Naive thymus-derived CD8-positive, alpha-beta T cell (primary cell): ENCODE measurements at places on chromosomes 12 and 14.
A peak's percentile ranks its signal among the peaks of the same experiment; 100 is the strongest.

GRCh38 chr14:76256545-76256944, 104.8 kb downstream of the GPATCH2L start:
- no peak for DNase-seq

DNA sequence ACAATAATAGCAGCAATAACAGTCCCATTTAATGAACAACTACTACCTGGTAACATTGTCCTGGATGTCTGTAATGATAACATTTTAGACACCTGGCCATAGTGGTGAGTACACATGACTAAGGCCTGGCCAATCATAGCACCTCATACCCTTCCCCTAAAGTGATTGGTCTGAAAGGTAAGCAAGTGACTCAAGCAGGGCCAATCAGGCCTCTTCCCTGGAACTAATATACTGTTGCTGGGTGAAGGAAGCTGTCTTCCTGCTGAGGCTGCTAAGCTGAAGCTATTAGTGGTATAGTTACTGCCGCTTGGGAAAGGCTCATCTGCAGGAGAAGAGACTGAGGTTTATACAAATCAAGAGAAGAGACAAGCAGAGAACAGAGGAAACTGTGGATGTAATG, 18.7 kb upstream of the NOS1 start:
- no peak for DNase-seq

DNA sequence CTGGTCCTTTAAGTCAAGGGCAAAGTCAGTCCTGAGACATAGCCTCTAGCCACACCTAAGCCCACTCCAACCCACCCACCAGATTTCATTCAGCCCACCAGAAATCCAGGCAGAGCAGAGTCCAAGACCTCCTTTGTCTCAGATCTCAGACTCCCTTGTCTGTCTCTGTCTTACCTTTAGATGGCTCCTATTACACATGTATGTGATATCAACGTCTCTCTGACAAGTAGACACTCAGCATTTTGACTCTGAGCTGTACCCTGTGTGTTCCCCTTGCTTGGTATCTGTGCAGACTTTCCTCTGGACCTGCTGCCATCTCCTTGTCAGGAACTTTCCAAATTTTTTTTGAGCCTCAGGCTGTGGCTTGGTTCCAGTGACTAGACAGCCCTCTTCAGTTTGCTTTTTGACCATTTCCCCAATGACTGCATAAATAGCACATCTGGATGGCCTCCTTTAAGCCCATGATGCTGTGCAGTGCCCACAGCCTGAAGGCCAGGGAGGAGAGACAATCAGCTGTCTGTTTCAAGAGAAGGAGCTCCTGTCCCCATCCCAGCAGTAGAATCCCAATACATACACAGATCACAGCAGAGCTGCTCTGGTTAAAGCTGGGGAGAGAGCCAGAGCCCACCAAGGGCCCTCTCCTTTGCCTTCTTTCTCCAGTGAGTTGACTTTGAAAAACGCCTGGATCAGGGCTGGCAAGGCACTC, 7.0 kb downstream of the POU6F1 start:
- DNase-seq: no peak

GRCh38 chr14:59331217-59331616, 134.0 kb downstream of the GPR135 start:
- DNase-seq: no peak

DNA sequence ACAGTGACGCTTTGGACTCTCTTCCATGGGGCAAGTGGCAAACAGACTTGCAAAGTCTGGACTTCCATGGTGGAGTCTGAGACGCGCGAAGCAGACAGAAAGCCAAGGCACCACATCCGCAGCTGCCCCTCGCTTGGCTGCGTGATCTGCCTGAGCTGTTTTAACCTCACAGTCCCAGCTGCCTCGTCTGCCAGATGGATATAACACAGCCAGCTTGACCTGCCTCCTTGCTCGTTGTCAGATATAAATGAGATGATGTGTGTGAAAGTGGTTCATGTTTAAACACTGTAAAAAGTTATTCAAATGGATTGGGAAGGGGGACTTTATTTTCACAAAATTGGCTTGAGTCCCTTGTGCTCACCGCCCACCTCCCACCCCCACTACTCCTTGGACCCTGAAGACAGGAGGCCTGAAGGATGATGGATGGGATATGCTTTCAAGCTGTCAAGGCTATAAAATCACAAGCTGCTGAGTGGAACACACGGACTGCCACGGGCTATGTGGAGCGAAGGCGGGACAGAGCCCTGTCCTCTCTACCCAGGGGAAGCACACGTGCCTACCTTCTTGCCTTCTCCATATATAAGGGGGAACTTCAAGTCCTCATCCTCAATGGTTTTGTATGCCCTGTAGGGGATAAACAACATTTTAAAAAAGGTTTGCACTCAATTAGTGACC, 226.9 kb downstream of the MON2 start:
- no peak for DNase-seq

DNA sequence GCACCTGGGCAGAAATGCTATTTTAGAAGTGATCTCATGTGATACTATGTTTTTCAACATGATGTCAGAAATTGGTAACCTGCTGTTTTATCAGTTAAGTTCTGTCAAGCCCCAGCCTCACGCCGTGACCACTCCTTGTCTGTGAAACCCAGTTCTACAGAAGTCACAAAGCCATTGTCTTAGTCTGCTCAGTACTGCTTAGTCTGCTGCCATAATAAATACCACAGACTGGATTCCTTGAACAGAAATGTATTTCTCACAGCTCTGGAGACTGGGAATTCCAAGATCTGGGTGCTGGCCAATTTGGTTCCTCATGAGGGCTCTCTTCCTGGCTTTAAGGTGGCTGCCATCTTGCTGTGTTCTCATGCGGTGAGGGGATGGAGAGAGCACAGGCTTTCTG, 176.9 kb downstream of the PRKCH start:
- no peak for DNase-seq

- DNase-seq: no peak
Observed at GRCh38 chr12:59700153-59700450, 104.3 kb downstream of the SLC16A7 start.

GRCh38 chr14:58292187-58292586, 6.2 kb upstream of the ARID4A start:
- no peak for DNase-seq

DNA sequence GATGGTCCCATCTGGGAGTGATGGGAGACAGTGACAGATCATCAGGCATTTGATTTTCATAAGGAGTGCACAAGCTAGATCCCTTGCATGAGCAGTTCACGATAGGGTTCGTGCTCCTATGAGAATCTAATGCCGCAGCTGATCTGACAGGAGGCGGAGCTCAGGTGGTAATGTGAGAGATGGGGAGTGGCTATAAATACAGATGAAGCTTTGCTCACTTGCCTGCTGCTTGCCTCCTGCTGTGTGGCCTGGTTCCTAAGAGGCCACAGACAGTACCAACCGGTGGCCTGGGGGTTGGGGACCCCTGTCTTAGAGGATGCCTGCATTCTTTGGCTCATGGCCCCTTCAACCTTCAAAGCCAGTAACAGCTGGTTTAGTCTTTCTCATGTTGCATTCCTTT, 130.3 kb downstream of the PTPN11 start:
- DNase-seq: no peak

GRCh38 chr12:64099397-64099796, 122.7 kb downstream of the KICS2 start:
- DNase-seq: no peak

DNA sequence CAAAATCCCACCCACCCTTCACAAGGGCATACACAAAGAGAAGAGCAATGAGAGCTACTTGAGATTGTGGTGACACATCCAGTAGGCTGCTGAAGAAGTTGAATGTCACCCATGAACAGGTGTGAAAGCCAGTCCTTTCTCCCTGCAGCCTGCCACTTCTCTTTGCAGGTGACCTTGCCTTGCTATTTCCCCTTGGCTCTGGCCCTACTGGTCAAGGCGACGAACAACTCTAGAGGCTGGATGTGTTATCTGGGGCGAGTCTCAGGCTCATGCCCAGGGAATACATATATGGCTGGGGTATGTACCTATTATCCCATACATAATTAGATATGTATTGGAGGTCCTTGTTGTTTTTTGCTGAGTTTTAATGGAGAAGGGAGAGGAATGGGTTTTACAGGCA, 70.2 kb upstream of the EGLN3 start:
- no peak for DNase-seq

DNA sequence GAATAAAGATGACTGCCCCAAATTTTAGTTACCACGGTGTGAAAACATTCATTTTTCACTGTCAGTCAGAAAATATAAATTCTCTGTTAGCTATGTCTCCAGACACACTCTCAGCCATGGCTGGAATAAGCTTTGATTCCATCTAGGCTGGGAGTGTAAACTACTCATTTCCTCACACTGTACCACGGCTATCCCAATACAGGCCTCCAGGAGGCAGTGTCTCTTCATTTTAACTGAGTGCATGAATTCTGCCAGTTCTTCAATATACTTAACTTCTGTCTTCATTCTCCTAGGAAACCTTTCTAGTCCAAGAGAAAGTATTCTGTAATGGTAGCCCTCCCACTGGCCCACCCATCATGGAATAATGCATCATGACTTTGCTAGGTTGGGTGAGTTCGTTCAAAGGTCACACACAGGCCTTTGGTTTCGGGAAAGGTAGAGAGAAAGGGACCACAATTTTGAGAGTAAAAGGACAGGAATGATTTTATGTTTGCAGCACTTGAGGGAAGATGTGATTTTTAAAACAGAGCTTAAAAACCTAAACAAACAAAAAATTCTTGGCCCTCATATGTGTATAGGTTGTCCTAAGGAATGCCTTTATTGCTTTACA, 381.1 kb downstream of the SEC23A start:
- DNase-seq: no peak

GRCh38 chr14:53840444-53840843, 116.2 kb downstream of the BMP4 start:
- no peak for DNase-seq

- no peak for DNase-seq
Observed at GRCh38 chr14:90601563-90601962, 204.7 kb downstream of the CALM1 start.

DNA sequence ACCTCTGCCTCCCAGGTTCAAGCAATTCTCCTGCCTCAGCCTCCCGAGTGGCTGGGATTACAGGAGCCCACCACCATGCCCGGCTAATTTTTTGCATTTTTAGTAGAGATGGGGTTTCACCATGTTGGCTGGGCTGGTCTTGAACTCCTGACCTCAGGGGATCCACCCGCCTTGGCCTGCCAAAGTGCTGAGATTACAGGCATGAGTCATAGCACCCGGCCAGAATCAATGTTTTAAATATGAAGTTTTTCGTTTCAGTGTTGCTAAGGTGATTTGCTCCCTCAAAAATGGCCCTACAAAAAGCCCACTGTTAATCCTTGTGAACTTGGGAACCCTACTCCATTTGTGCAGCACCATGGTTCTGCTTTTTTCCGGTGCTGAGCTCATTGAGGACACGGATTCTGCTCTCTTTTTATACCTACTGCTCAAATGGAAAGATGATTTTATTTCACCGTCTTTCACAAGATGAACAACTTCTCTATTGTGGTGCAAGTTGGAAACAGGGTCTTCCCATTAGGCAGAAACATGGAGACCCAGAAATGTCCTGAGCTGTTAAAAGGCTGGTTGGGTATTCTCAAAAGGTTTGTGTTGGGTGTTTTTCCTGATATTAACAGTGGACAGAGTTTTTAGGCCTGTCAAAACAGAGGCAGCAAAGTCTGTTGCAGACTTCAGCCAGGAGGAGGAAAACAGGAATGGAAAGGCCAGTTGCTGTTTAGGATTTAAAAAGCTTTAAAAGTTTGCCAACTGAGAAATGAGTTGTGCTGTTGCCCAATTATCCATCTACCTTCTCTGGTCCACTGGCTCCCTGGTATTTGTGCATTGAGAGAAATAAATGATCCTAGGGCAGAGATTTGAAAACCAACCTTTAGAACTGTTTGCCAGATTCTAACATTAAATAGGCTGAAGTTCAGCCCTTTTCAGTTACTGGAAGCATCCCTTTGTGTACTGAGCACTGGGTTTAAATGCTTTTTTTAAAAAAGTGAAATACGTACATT, 85.8 kb downstream of the ATP23 start:
- DNase-seq: no peak

- DNase-seq: no peak
Observed at GRCh38 chr14:20904393-20905029, 13.3 kb downstream of the RNASE3 start.

DNA sequence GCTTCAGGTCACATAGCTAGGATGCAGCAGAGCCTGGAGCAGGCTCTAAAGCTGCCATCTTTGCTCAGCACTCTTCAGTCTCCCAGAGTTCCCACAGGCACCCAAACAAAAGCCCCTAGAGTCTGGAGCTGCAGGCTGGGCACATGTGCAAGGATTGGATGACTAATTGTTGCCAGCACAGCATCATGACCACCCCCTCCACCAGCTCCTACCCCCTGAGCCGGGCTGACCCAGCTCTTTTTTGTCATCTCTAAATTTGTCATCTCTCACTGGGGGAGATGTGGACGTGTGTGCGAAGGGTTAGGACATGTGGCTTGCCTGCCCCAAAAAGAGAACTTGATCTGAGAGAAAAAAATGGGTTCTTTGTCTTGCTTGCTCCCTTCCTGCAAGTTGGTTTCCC, 4.3 kb upstream of the MMP19 start:
- no peak for DNase-seq

DNA sequence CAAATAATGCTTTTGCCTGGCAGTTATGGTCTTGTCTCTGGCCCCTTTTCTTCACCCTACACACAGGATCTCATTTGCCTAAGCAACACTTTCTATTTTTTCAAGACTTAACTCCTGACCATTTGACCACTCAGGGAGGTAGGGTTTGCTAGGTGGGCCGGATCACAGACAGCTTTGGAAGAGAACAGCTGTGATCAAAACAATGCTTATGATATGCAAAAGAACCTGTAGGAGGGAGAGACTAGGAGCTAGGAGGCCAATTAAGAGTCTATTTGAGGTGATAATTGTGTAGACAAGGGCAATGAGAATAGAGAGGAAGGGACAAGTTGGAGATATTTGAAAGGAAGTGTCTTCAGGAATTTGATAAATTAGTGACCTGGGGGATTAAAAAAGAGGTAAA, 12.3 kb upstream of the DACT1 start:
- no peak for DNase-seq

GRCh38 chr14:53331921-53332320, 178.8 kb upstream of the DDHD1 start:
- no peak for DNase-seq

DNA sequence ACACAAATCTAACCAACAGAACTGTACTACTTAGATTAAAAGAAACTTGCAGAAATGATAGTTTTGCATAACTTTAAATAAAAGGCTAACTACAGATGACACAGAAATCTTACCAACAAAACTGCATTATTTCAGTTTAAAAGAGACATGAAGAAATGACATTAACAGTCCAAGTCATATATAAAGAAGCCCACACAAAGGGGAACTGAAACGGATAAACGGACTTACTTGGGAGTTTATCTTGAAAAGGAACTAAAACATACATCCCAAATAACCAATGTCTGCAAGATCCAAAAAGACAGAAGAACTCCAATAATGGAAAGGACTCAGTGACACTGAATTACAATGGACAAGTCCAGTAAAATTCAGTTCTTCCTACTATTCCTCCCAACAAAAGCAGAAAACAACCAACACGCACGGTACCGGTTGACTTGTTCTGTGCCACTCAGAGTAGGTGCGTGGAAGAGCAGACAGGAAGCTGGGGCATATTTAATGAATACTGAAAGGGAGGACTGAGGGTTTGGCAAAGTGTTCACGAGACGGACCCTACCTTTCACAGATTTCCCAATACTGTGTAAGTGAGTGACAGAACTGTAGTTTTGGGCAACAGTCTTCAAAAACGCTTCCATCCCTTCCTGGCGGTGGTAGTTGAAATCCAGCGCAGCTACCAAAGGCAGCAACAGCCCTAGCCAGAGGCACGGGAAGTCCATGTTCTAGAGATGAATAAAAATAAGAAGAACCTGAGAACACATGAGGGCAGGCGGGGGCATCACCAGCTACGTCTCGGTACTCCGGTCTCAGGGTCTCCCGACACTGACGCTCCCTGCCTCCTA, 627 bp downstream of the CPM start:
- peak; percentile 30 for DNase-seq
